Stimulated activated CD8-positive, alpha-beta memory T cell treated with anti-CD3 and anti-CD28 coated beads, Interleukin-4, amount 100 ng/mL, for 1 hour (primary cell): ENCODE measurements at places on chromosomes 4 and X.

- no peak for DNase-seq
Observed at GRCh38 chr4:135177321-135177720, 975.7 kb upstream of the PABPC4L start.

- no peak for DNase-seq
Observed at GRCh38 chr4:123941306-123941705, 544.7 kb downstream of the SPRY1 start.

GRCh38 chrX:11269996-11270395 is 23.2 kb upstream of the AMELX start:
- no peak for DNase-seq

DNA sequence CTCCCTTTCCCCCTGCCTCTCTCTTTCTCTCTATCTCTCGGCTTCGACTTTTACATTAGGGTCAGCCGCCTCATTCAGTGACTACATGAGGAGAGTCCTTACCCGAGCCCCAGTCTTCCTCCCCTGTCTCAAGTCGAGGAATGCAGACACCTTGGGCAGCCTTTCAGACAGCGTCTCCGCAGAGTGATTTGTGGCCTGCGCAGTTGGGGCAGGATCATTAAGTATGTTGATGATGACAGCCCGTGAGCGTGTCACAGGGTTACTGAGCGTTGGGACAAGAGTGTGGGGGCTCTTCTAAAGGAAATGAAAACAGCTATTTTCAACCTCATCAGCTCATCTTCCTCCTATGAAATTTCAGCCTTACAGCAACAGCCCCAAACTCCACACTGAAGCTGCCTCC is 312.1 kb upstream of the GATB start:
- no peak for DNase-seq

DNA sequence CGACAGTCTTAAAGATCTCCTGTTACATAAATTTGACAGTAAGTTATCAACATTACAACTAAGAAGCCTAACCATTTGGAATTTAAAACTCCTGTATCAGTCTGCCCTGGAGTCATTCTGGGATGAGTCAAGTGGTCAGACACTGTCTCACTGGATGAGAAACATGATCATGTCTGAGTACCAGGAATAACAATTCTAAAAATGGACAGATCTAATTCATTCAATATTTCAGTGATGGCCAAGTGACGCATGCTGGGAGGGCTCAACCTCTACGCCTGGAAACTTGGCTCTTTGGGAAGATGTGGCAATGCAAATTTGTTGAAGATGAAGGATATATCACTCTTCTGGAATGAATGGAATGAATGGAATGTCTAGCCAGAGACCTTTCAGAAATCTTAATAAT is 1427.2 kb downstream of the STIM2 start:
- no peak for DNase-seq

DNA sequence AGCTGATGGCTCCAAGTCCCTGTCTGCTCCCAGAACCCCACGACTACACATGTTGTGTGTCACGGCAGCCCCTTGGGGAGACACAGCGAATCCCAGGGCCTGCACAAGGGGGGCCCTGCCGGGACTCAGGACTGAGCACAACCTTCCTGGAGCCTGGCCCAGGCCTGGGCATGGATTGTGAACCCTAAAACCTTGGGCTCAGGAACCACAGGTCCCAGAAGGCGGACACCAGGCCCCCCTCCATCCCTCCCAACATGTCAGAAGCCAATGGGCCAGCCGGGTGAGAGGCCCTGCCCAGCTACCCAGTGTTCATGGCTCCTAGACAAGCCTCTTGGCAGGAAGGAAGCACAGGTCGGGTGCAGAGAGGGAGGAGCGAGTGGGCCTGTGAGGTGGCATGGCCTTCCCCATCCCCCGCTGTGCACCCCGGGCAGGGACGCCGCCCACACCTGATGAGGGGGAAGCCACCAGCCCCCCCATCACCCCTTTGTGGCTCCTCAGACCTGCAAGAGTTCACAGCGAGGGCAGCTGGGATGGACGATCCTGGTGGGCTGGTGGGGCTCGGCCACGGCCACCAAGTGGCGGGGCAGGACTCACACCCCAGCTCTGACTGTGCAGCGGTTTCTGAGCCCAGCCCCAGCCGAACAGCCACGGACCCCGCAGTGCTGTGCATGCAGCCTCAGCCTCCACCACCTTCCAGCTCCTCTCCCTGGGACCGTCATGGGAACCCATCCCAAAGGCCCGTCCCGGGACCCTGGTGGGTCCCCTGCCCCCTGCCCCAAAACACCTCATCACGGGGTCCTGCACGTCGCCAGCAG is 3.7 kb downstream of the PDE6B start:
- DNase-seq = no peak

- DNase-seq = no peak
Observed at GRCh38 chrX:20224814-20225487, 41.8 kb downstream of the RPS6KA3 start.

DNA sequence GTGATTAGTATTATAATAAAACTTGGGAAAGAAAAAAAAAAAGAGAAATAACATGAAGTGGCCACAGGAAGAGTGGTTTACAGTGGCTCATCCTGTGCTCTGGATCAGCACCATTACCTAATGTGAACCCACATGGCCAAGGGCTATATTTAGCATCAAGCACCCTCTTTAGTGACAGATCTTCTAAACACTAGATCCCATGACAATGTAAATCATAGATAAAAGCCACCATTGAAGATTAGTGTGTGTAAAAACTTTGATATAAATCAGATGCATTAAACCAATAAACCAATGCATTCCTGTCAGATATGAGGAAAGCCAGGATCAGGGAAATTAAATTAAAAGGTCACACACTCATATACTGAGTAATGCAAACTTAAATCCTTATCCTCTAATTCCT is 400.6 kb upstream of the MAGEB18 start:
- DNase-seq = no peak

DNA sequence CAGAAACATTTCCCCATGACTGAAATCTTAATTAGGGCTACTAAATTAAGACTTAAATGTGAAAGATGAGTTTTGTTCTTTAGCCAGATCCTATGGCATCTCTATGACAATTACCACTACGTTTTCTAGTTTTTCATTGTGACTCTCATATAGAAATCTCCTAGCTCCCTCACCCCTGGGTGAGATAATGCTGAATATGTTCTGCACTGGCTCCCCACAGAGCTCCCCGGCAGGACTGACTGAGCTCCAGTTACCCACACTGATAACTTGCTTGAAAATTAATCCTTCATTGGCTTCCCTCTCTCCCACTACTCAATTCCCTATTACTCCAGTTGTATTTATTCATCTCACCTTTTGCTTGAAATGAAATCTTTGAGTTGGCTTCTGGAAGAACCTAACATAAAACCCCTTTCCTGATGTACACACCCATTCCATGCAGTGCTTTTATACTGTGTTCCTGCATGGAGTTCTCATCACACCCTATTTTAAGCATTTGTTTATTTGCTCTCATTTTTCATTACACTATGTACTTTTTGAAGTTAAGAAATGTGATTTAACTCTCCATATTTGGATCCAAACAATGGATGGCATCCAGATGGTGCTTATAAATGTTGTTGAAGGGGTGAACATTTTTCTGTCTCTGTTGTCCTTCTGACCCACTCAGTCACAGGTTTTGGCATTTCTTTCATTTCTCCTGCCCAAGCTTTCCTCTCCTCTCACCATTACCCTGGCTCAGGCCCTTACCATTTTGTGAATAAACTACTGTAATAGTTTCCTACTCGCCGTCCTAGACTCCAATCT is 623.4 kb downstream of the SPRY1 start:
- DNase-seq = no peak

GRCh38 chr4:60945641-60946040 is 254.5 kb upstream of the ADGRL3 start:
- no peak for DNase-seq

- no peak for DNase-seq
Observed at GRCh38 chr4:181503687-181504390, 739.4 kb upstream of the TENM3 start.

GRCh38 chr4:137082061-137082460 is 450.2 kb downstream of the PCDH18 start:
- DNase-seq = no peak

DNA sequence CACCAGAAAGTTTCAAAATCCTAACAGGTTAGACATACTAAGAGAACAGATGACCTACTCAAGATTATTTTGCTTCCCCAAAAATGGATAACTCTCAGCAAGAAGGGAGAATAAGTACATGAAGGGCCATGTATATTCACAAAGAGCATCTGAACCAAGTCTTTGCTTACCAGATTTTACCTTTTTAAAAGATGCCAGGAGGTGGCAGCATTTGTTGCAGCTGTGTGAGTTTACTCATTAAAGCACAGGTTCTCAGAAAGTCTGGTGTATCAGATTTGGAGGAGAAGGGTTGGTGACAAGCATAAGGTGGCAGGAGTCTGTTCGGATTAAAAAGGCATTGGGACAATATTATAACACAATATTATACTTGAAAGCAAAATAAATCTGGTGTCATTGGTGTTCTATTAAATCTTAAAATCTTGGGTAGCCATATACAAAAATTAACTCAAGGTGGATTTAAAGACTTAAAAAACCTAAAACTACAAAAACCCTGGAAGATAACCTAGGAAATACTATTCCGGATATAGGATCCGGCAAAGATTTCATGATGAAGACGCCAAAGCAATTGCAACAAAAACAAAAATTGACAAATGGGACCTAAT is 51.3 kb upstream of the NFKB1 start:
- DNase-seq = peak; percentile 19

- no peak for DNase-seq
Observed at GRCh38 chrX:118630848-118631247, 96.6 kb upstream of the IL13RA1 start.

DNA sequence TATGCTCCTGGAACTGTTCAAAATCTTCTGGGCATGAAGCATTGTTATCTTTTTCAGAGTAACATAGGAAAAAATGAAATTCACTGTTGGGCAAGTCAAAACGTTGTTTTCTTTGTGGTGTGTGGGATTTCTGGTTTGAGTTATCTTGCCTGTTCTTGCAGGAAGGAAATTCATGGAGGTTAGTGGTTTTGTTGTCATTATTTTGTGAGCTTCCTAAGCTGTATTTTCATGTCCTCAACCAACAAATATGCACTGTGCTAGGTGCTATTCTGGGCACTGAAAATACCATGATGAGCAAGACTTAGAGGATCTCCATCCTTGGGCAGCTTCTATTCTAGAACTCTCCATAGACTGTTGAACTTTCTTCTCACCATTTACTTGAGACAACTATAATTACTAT is 16.9 kb downstream of the SPINK2 start:
- no peak for DNase-seq

DNA sequence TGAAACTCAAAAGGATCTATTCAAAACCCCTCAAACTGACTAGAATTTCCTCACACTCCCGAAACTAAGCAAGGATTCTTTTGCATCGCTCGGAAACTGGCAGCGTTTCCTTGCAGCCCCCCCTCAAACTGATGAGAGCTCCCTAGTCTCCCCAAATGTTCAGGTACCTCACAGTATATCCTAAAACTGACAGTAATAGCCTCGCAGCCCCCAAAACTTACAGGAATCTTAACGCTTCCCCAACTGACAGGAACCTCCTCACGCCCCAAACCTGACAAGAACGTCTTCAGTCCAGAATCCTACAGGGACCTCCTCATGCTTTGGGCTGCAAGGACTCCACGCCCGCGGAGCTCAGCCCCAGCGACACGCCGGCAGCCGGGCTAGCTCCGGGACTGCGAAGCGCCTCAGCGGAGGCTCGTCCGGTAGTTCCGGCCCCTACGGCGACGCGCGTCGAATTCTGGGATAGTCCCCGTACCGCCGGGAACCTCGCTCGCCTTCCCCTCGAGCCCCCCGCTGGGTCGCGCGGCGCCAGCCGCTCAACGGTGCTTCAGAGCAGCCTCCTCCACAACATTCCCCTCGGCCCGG is 640 bp downstream of the PHF8 start:
- DNase-seq = no peak

- DNase-seq = no peak
Observed at GRCh38 chr4:177968817-177969442, 526.7 kb upstream of the AGA start.

DNA sequence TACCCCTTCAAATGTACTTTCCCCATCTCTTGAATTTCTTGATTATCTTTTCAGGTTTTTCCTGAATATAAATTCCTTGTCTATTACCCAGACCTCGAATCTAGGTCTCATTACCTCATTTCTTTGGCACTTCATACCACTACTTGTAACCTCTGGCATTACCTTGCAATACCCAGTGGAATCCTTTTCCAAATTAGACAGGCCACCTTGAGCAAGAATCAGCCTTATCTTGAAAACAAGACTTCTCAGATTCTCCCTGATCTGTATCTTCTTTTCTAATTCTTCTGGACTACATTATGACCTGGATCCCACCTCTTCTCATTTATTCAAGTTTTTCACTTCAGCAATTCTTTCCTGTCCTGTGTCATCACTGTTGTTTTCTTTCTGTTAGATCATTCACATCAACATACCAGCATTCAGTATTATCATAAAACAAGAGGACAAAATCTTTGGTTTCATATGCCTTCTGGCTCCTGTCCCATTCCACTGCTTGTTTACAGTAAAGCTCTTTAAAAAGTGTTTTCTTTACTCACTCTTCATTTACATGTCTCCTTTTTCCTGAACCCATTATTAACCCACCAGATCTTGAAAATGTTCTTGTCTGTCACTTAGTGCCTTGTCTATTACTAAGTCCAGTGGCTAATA is 275.6 kb upstream of the HS3ST1 start:
- DNase-seq = no peak

- no peak for DNase-seq
Observed at GRCh38 chr4:170214731-170215130, 125.0 kb upstream of the AADAT start.

DNA sequence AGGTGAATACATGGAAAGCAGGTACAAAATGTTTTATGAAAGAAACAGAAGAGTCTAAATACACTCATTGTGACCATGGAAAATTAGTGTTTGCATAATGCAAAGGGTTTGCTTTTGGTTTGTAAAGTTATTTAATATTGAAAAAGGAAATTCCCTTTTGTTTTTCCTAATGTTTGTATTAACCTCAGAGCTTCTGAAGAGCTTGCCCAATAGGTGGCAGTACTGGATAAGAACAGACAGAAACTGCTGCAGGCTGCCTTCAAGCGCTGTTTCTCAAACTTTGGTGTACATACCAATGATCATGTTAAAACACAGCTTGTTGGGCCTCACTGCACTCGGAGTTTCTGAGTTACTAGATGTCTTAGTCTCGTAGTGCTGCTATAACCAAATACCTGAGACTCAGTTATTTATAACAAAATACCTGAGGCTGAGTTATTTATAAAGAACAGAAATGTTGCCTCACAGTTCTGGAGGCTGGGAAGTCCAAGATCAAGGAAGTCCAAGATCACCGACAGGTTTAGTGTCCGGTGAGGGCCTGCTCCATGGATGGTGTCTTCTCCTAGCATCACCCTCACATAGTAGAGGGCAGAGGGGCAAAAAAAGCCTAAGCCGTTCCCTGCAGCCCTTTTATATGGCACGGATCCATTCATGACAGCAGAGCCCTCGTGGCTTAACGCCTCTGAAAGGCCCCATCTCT is 54.2 kb downstream of the SUPT20HL2 start:
- DNase-seq = no peak

GRCh38 chr4:166602068-166602467 is 632.2 kb downstream of the SPOCK3 start:
- no peak for DNase-seq

GRCh38 chr4:125994024-125994423 is 679.3 kb downstream of the FAT4 start:
- DNase-seq = no peak
